ENCODE measurements at places on chromosomes 5 and 9. TPM values are rescaled to one million over a fixed set of nuclear protein-coding genes. Genes with fewer than 3 reads are reported as not detected.

- DNase-seq = no peak
These were observed 933 bp upstream of the TGFBR1 start for GRCh38 chr9:99103901-99104458.

- no peak for DNase-seq
These were observed 47.0 kb upstream of the HRH2 start for GRCh38 chr5:175610898-175611297.

AQP7 gene
- total RNA-seq = 0.80 TPM

SLC46A2 gene
- not detected for total RNA-seq

DNA sequence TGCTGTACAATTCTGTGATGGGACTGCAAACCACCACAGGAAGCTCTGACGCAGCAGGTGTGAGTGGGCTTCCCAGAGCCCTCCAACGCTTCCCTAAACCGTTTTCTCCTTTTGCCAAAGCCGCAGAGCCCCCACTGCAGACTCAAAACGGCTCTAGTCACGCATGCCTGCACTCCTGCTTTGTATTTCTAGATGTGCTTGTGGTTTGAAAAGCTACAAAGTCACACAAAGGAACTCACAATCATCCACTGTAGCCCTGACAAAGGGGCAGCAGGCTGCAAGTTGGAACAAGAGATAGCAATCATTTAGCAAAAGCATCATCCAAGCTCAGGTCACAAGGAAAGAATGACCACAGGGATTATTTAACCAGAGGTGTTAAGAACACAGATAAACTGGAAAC is 79.3 kb downstream of the PTPN3 start:
- DNase-seq = no peak

SNCB gene
- not detected for total RNA-seq

DNA sequence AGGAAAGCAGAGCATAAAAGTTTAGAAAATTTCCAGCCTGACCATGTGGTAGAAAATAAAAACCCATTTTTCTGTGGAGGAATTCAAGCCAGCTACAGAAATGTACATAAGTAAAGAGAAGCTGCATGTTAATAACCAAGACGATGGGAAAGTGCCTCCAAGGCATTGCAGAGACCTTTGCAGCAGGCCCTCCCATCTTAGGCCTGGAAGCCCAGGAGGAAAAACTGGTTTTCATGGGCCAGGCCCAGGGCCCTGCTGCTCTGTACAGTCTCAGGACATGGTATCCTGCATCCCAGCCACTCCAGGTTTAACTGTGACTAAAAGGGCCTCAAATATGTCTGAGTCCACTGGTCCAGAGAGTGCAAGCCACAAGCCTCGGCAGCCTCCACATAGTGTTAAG is 754.8 kb upstream of the RIOK2 start:
- DNase-seq = no peak

GRCh38 chr9:3825721-3826120 is 299.9 kb upstream of the RFX3 start:
- DNase-seq = no peak

PGM5 gene
- total RNA-seq = not detected

DNA sequence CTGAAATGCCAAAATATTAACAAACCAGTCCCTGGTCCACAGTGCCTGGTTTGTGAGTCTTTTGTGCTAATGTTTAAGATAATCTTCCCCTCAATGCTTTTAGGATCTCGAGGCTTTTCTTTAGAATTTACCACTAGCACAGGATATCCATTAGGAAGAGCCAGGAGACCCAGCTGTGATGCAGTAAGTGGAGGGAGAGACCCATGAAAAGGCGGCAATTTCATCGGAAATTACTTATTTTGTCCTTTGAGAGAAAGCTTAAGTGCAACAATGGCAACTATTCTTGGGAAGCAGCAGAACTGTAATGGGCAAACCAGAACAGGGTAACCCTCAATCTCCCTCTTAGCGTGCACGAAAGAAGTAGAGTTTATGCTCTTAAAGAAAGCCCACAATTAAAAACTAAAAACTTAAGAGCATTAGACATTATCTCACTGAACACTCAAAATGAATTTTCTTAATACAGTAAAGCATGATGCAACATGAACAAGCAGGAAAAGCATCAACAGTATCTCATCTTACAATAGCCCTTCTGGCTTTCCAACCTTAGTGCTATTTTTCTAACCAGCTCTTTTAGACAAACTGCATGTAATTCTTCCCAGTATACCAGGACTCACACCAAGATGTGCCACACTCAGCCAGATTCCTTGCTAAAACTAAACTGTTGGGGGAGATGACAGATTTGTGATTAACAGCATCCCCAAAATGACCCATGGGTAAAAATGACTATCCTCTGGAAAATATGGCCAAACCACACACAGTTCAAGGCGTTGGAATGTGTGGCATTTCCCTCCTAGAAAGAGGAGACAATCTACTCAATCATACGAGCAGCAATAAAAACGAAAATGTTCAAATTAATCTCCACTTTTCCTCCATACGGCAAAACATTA is 36.4 kb downstream of the PWWP2A start:
- DNase-seq = no peak

NLN gene
- total RNA-seq = 36.4 TPM

INSL6 gene
- total RNA-seq = not detected

- no peak for DNase-seq
These were observed 40.2 kb upstream of the AGXT2 start for GRCh38 chr5:35087991-35088390.

DNA sequence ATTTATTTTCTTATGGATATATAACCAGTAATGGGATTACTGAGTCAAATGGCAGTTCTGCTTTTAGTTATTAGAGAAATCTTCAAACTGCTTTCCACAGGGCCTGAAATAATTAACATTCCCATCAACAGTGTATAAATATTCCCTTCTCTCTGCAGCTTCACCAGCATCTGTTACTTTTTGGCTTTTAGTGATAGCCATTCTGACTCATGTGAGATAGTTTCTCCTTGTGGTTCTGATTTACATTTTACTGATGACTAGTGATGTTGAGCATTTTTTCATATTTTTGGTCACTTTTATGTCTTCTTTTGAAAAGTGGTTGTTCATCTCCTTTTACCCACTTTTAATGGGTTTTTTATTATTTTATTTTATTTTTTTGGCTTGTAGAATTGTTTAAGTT is 1290.3 kb upstream of the CDH9 start:
- DNase-seq = no peak

- no peak for DNase-seq
These were observed 57.4 kb downstream of the SERINC5 start for GRCh38 chr5:80198399-80198798.

- DNase-seq = no peak
These were observed 113.4 kb downstream of the PAPPA start for GRCh38 chr9:116267021-116267420.

DNA sequence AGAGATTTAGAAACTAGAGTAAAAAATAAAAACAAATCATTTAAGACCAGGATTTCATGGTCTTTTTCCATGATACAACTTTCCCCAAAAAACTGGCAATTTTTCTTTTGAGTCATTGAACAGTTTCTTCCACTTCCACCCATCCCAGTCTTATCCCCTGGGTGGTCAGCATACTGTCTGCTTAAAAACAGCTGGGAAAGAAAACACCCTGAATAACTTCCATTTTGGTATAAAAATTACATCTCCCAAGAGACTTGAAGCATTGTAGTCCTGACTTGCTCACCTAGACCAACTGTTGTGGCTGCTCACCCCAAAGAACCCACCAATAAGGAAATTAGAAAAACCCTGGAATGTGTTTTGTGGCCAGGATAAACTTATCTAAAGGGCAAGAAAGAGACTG is 731.3 kb downstream of the NR2F1-AS1 start:
- no peak for DNase-seq

GRCh38 chr9:134618163-134618832 is 23.3 kb upstream of the COL5A1 start:
- no peak for DNase-seq

IFNK gene
- total RNA-seq = not detected

GRCh38 chr9:133682818-133683585 is 46.8 kb downstream of the DBH start:
- DNase-seq = peak; percentile 76

- DNase-seq = peak; percentile 86
These were observed 14.4 kb downstream of the CARD19 start for GRCh38 chr9:93110311-93110855.

GRCh38 chr9:26756881-26757280 is 135.7 kb downstream of the CAAP1 start:
- DNase-seq = no peak

DBH gene
- not detected for total RNA-seq

XPA gene
- total RNA-seq = 10.2 TPM

PNPLA7 gene
- total RNA-seq = 4.1 TPM

All from chondrocyte (in vitro differentiated cells).